ENCODE measurements at places on chromosomes 7 and 10.

DNA sequence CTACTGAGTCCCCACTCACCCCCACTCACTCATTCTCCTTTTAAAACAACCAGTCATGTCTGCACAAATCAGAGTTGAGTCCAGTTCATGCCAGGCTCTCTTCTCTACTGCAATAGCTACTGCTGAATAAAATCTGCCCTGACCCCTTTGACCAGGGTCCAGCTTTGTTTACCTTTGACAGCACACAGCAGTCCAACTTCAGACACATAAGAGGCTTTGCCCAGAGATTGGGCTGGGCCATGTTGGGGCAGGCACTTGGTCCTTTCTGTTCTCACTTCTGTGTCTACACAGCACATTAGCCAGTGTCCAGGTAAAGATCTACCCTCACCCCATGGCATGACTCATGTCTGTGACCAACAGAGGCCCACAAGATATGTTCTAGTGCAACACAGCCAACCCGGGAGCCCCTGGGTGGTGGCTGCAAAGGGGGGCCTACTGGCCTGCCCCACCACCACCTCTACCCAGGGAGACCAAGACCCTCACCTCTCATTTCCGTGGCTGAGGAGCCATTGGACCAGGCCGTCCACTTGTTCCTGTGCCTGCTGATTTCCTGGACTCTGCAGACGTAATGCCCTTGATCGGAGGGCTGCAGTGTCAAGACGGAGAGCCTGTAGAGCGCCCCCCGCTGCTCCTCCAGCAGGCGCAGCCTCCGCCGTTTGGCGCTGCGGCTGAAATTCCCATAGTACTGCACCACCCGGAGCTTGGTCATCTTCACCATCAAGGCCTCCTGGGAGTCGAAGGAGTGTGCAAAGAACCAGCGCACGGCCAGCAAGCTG is 8.0 kb downstream of the VSTM4 start:
- DNase-seq = no peak

GRCh38 chr7:22116451-22117030 is 170.8 kb upstream of the CDCA7L start:
- DNase-seq = no peak

DNA sequence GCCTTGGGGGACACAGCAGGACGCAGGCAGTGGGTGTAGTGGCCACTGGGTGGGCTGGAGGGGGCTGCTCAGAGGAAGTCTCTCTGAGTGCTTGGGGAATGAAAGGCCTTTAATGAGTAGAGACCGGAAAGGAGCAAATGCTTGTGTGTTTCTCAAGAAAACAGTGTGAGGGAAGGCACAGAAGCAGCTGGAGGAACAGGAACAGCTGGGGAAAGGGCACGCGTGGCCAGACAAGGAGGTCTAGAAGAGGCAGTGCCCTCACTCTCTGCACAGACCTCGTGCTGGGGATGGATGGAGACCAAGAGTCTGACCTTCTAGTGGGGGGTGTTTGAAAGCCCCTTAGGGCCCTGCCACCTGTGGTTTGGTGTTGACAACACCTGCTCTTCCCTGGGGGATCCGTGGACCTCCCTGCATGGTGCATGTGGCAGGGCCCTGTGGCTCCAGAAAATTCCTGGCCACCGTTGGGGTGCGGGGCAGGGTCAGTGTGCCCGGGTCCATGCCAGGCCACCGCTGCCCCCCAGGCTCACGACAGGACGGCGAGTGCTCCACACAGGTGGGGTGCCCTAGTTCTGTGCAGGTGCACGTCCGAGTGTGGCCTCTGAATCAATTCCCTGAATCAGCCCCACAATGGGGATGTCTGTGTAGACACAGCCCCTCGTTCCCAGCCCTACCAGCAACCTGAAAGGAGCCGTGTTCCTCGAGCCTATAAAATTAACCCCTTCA is 25.9 kb upstream of the FAM20C start:
- DNase-seq = no peak

- DNase-seq = no peak
These were observed 252.2 kb downstream of the NSUN6 start for GRCh38 chr10:18399158-18399557.

- no peak for DNase-seq
These were observed 181.1 kb upstream of the NFE2L3 start for GRCh38 chr7:25970911-25971310.

- no peak for DNase-seq
These were observed 3.4 kb downstream of the DNMBP start for GRCh38 chr10:100006243-100006886.

All from activated CD8-positive, alpha-beta memory T cell treated with anti-CD3 and anti-CD28 coated beads for 48 hours (primary cell).